ENCODE measurements at places on chromosomes 7 and 10.

- no peaks in the 10 kb centered on the region for H3K36me3 ChIP-seq
- no peaks in the 10 kb centered on the region for H3K4me1 ChIP-seq
- no peaks in the 10 kb centered on the region for H3K27me3 ChIP-seq
- no peak for DNase-seq
These were observed 511.2 kb upstream of the KCND2 start for GRCh38 chr7:119761776-119762175.

DNA sequence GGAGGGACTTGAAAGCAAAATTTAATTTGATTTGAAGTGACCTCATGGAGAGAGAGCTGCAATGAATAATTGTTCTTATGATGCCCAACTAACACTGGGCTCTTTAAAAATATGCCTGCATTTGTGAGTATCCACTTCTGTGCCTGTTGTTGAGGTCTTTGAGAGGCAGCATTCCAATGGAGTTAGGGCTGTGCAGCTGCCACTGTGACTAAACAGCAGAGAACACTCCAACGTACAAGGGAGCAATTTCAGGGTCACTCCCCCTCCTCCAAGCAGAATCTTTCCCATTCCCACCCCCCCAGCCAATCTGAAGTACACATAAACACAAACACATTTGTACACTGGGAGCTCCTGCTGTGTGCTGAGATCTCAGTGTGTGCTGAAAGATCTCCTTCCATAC, 28.0 kb upstream of the GSAP start:
- no peak overlapping the region for H3K27ac ChIP-seq
- no peaks in the 10 kb centered on the region for H3K4me1 ChIP-seq
- no peaks in the 10 kb centered on the region for H3K36me3 ChIP-seq
- DNase-seq: no peak
- H3K4me3 ChIP-seq: no peak overlapping the region
- no peaks in the 10 kb centered on the region for H3K27me3 ChIP-seq

DNA sequence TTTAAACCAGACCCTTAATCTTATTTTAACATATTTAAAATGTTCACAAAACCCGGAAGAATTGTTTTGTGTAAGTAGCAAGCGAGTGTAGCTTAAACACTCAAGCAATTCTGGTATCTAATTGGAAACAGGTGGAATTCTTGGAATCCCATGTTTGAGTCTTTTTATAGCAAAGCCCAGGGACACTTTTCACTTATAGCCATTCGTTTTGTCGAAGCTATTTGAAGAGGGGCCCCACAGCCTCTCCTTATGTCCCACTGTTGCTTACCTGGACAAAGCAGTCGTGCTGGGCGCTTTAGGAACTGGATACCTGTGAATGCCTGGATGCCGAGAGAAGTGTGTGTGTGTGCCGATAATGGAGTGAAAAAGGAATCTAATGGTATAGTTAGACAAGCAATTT, 3.3 kb downstream of the CUX1 start:
- no peak for DNase-seq
- peak overlapping the region; percentile 92 for H3K27ac ChIP-seq
- no peak overlapping the region for H3K4me3 ChIP-seq
- H3K4me1 ChIP-seq: peaks cover 44% of the 10 kb centered on the region

DNA sequence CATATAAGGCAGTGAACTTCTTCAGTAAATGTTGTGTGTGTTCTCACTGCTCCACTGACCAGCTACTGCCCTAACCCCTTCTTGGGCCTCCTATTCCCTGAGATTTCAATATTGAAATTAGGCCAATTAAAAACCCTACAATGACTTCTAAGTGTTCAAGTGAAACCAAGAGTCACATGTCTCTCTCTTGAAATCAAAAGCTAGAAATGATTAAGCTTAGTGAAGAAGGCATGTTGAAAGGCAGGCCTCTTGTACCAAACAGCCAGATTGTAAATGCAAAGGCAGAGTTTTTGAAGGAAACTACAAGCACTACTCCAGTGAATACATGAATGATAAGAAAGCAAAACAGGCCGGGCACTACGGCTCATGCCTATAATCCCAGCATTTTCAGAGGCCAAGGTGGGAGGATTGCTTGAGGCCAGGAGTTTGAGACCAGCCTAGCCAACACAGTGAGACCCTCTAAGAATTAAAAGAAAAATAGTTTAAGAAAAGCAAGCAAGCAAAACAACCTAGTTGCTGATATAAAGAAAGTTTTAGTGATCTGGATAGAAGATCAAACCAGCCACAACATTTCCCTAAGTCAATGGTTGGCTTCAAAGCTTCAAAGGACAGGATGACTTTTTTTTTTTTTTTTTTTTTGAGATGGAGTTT, 22.3 kb downstream of the BRAF start:
- H3K4me1 ChIP-seq: no peaks in the 10 kb centered on the region
- H3K27ac ChIP-seq: no peak overlapping the region
- H3K36me3 ChIP-seq: no peaks in the 10 kb centered on the region
- no peak for DNase-seq

GRCh38 chr7:2527505-2528467, 8.2 kb downstream of the LFNG start:
- H3K36me3 ChIP-seq: no peaks in the 10 kb centered on the region
- peaks cover 50% of the 10 kb centered on the region for H3K4me1 ChIP-seq
- peak overlapping the region; percentile 75 for H3K27ac ChIP-seq
- no peak overlapping the region for H3K4me3 ChIP-seq

DNA sequence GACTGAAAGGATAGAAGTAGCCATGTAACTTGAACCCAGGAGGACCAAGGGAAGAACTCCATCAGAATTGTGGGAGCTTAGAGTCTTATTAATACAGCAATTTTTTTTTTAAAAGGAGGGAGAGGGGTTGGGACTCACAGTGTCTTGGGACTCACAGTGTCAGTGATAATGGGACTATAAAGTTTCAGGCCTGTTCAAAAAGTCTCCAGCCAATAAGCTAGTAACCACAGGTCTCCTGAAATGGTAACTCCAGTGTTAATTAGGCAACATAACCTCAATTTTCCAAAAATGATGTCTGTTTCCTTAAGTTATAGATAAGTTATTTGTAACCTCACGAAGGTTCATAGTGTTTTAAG, 2.4 kb upstream of the HNRNPH3 start:
- DNase-seq: no peak
- H3K4me3 ChIP-seq: no peak overlapping the region
- H3K36me3 ChIP-seq: no peaks in the 10 kb centered on the region

DNA sequence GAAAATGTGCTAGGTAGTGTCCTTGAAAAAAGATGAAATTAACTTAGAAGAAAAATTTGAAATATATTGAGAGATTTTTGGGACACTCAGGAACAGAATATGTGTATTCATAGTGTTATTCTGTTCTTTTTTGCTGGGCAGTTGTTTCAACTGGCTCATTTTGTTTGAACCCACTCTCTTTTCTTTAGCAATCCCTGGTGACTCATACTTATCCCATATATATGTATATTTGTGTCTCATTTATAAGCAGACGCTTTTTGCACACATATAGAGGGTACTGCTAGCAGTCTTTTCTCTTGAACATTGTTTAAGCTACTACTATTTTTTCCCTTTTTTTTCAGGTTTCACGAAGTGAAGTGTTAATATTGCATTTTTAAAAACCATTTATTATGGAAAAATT, 1.9 kb downstream of the EXOC6 start:
- no peaks in the 10 kb centered on the region for H3K36me3 ChIP-seq
- no peak for DNase-seq
- H3K4me1 ChIP-seq: no peaks in the 10 kb centered on the region
- no peaks in the 10 kb centered on the region for H3K27me3 ChIP-seq
- no peak overlapping the region for H3K27ac ChIP-seq
- H3K4me3 ChIP-seq: no peak overlapping the region

GRCh38 chr10:227014-227413, 91.8 kb downstream of the ZMYND11 start:
- no peak for DNase-seq
- H3K36me3 ChIP-seq: no peaks in the 10 kb centered on the region
- no peak overlapping the region for H3K4me3 ChIP-seq

GRCh38 chr10:122544493-122544892, 16.1 kb upstream of the DMBT1 start:
- no peak overlapping the region for H3K27ac ChIP-seq
- H3K4me3 ChIP-seq: no peak overlapping the region
- no peaks in the 10 kb centered on the region for H3K27me3 ChIP-seq
- no peaks in the 10 kb centered on the region for H3K36me3 ChIP-seq

DNA sequence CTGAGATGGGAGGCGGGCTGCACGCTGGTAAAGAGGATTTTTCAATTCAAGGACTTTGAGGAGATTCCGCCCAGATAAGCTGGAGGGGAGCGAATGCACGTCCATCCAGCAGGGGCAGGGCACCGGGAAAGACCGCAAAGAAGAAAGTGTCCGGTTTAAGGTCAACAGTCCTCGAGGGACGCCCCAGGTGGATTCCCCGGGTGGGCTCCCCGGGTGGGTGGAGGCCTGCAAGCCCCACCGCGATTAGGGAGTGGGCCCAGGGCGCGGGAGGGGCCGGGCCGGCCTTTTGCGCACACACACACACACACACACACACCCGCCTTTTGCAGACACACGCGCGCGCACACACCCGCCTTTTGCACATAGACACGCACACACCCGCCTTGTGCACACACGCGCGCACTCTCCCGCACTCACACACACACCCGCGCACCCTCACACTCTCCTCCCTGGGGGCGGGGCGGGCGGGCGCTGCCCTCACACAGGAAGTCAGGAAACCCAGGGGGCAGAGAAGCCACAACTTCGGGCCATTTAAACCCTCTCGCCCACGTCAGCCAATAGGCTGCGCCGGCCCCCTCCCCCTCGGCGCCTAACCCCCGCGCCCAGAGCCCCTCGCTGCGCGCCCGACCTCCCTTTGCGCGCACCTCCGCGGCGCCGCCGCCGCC, 615 bp downstream of the ARHGAP12 start:
- H3K27ac ChIP-seq: peak overlapping the region; percentile 99
- H3K4me1 ChIP-seq: peaks cover 20% of the 10 kb centered on the region
- peak; percentile 71 for DNase-seq
- no peaks in the 10 kb centered on the region for H3K36me3 ChIP-seq
- no peaks in the 10 kb centered on the region for H3K27me3 ChIP-seq

GRCh38 chr10:113499806-113500205, 53.0 kb upstream of the HABP2 start:
- H3K27ac ChIP-seq: no peak overlapping the region
- no peaks in the 10 kb centered on the region for H3K36me3 ChIP-seq
- no peaks in the 10 kb centered on the region for H3K27me3 ChIP-seq
- DNase-seq: no peak
- H3K4me3 ChIP-seq: no peak overlapping the region
- peaks cover 4% of the 10 kb centered on the region for H3K4me1 ChIP-seq

DNA sequence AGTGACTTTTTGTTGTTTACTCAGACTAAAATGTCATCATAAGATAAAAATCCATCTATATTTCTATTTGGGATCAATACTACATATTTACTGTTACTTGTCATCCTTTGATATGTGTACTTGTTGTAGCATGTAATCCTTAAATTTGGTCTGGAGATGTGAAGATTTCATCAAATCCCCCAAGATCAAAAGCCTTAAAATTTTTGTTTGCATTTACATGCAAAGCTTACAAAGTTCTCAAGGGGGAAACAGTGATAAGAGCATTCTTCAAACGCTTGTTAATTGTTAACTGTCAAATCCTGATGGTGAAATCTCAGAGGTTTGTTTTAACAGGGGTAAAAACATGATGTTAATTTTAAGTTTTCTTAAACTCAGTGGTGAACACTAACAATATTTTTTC, 84.9 kb upstream of the SKAP2 start:
- peaks cover 13% of the 10 kb centered on the region for H3K4me1 ChIP-seq
- H3K27me3 ChIP-seq: no peaks in the 10 kb centered on the region
- no peak overlapping the region for H3K27ac ChIP-seq
- DNase-seq: no peak
- no peak overlapping the region for H3K4me3 ChIP-seq

DNA sequence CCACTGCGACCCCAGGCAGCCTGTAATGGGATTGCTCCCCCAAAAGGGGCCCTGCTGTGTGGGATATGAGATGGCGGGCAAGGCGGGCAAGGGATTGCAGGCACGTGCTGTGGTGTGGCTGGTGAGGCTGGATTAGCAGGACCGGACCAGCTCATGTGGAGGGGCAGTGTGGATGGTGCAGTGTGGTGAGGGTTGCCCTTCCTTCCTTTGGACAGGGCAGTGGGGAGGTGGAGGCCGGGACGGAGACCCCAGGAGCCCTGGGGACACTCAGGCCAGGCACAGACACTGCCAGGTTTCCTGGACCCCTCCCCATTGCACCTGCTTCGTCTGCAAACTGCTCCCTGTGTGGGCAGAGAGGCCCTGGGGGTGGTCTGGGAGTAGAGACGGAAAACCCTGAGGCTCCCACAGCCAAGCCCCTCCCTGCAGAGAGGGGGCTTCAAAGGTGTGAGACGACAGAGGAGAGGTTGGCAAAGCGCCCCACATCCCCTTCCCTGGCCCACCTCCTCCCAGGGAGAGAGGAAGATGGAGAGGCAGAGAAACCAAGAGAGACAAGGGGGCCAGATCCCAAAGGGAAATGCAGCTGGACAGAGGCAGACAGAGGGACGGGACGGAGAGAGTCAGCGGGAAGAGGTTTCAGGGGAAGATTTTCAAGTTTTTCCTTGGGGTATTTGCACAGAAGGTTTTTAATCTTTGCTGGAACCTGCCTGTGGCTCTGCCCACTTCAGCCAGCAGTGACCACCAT, 89.2 kb downstream of the MICALL2 start:
- H3K27ac ChIP-seq: no peak overlapping the region
- H3K4me3 ChIP-seq: no peak overlapping the region
- peaks cover 50% of the 10 kb centered on the region for H3K27me3 ChIP-seq

DNA sequence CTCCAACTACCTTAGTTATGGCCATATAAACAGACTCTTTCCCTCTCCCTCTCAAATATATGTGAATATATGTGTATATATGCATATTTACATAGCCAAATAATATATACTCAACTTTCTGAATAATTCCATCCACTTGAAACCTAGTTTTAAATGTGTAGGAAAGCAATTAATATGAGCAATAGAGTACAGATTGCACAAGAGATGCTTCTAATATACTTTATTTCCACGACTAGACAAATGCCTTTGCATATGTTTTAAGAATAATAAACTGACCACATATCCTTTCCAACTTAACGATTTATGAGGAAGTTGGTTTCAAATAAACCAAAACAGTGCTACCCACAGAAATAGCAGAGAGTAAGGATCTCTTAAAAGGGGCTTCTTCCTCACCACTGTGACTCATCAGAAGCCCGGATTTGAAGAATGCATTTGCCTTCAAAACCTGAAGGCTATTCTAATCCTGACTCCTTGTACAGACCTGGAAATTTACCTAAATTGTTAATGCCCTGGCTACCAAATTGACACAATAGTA, 266.3 kb downstream of the AHR start:
- no peaks in the 10 kb centered on the region for H3K27me3 ChIP-seq
- no peaks in the 10 kb centered on the region for H3K36me3 ChIP-seq
- no peak overlapping the region for H3K4me3 ChIP-seq
- DNase-seq: no peak
- H3K27ac ChIP-seq: no peak overlapping the region

GRCh38 chr7:24690251-24690650, 67.0 kb downstream of the GSDME start:
- H3K36me3 ChIP-seq: no peaks in the 10 kb centered on the region
- no peak for DNase-seq
- H3K4me3 ChIP-seq: no peak overlapping the region
- no peak overlapping the region for H3K27ac ChIP-seq
- no peaks in the 10 kb centered on the region for H3K27me3 ChIP-seq

- H3K4me3 ChIP-seq: no peak overlapping the region
- no peak overlapping the region for H3K27ac ChIP-seq
- no peak for DNase-seq
- H3K27me3 ChIP-seq: no peaks in the 10 kb centered on the region
- no peaks in the 10 kb centered on the region for H3K36me3 ChIP-seq
These were observed 238.6 kb downstream of the COBL start for GRCh38 chr7:51077987-51078370.

- no peak for DNase-seq
- H3K36me3 ChIP-seq: no peaks in the 10 kb centered on the region
- peaks cover 5% of the 10 kb centered on the region for H3K4me1 ChIP-seq
- H3K27ac ChIP-seq: peak overlapping the region; percentile 88
- H3K27me3 ChIP-seq: no peaks in the 10 kb centered on the region
- no peak overlapping the region for H3K4me3 ChIP-seq
These were observed 4.9 kb downstream of the HKDC1 start for GRCh38 chr10:69224862-69225657.

Data from hepatocyte (in vitro differentiated cells).